Mesothelial cell of epicardium (in vitro differentiated cells): ENCODE measurements at places on chromosomes 4 and X.
A peak's percentile ranks its signal among the peaks of the same experiment; 100 is the strongest.

GRCh38 chrX:133786382-133786781, 199.0 kb downstream of the GPC3 start:
- H3K4me3 ChIP-seq, result no peak overlapping the region
- no peak for DNase-seq
- H3K27ac ChIP-seq, result peak overlapping the region; percentile 10
- no peaks in the 10 kb centered on the region for H3K27me3 ChIP-seq
- peaks cover 68% of the 10 kb centered on the region for H3K4me1 ChIP-seq
- H3K36me3 ChIP-seq, result peaks cover 3% of the 10 kb centered on the region

DNA sequence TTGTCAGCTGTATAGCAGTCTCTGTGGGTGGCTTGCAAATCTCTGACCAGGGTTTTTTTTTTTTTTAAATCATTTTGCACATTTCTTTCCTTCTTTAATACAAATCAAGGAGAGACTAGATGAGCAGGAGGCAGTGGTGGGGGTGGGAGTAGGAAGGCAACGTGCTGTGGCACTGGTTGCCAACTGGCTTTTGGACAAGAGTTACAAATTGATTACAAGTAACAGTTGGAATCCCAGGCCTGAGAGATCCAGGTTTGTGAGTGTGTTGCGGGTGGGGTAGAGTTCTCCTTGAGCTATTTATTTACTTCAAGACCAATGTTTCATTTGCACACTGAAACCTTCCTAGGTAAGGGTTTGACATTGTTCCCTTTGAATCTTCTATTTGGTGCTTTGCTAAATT, 325.3 kb downstream of the AFF2 start:
- no peaks in the 10 kb centered on the region for H3K27me3 ChIP-seq
- no peaks in the 10 kb centered on the region for H3K4me1 ChIP-seq
- H3K4me3 ChIP-seq, result no peak overlapping the region
- no peaks in the 10 kb centered on the region for H3K36me3 ChIP-seq
- H3K27ac ChIP-seq, result no peak overlapping the region
- no peak for DNase-seq

- H3K4me1 ChIP-seq, result no peaks in the 10 kb centered on the region
- no peak overlapping the region for H3K27ac ChIP-seq
- DNase-seq, result no peak
- no peak overlapping the region for H3K4me3 ChIP-seq
These were observed 15.1 kb downstream of the REELD1 start for GRCh38 chr4:146229406-146229805.

GRCh38 chrX:115906881-115907280, 263.7 kb upstream of the AGTR2 start:
- H3K27ac ChIP-seq, result no peak overlapping the region
- peaks cover 49% of the 10 kb centered on the region for H3K36me3 ChIP-seq
- H3K4me1 ChIP-seq, result no peaks in the 10 kb centered on the region
- no peaks in the 10 kb centered on the region for H3K27me3 ChIP-seq
- no peak overlapping the region for H3K4me3 ChIP-seq

DNA sequence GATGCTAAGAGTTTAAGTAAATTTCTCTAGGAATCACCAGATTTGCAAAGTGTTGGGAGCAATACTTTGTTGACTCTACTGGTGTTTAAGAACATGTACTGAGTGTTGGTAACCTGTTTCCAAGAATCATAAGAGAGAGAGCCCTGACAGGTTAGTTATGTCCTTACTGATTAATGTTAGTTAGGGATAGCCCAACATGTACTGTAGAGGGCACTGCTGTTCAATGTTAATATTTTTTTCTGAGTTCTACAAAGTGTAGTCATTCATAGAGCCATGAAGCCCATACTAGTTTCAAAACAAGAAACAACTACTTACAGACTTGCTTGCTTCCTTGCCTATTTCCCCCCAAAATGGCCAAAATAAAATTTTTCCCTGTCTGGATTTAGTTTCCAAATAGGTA, 11.9 kb downstream of the TMPRSS11D start:
- H3K36me3 ChIP-seq, result no peaks in the 10 kb centered on the region
- H3K4me3 ChIP-seq, result no peak overlapping the region
- DNase-seq, result no peak
- no peaks in the 10 kb centered on the region for H3K27me3 ChIP-seq
- H3K27ac ChIP-seq, result no peak overlapping the region

GRCh38 chr4:37631551-37631950, 54.6 kb downstream of the RELL1 start:
- DNase-seq, result no peak
- H3K4me1 ChIP-seq, result peaks cover 7% of the 10 kb centered on the region
- H3K27ac ChIP-seq, result no peak overlapping the region
- H3K36me3 ChIP-seq, result peaks cover 22% of the 10 kb centered on the region
- H3K4me3 ChIP-seq, result no peak overlapping the region
- H3K27me3 ChIP-seq, result no peaks in the 10 kb centered on the region

- H3K4me3 ChIP-seq, result no peak overlapping the region
- peaks cover 37% of the 10 kb centered on the region for H3K36me3 ChIP-seq
- peaks cover 34% of the 10 kb centered on the region for H3K4me1 ChIP-seq
- no peaks in the 10 kb centered on the region for H3K27me3 ChIP-seq
These were observed 202.0 kb downstream of the DCLK2 start for GRCh38 chr4:150280081-150280895.

GRCh38 chr4:185801471-185801870, 10.5 kb downstream of the SORBS2 start:
- DNase-seq, result no peak
- H3K4me3 ChIP-seq, result no peak overlapping the region
- H3K27me3 ChIP-seq, result peaks cover 3% of the 10 kb centered on the region
- H3K27ac ChIP-seq, result no peak overlapping the region
- H3K4me1 ChIP-seq, result peaks cover 46% of the 10 kb centered on the region

DNA sequence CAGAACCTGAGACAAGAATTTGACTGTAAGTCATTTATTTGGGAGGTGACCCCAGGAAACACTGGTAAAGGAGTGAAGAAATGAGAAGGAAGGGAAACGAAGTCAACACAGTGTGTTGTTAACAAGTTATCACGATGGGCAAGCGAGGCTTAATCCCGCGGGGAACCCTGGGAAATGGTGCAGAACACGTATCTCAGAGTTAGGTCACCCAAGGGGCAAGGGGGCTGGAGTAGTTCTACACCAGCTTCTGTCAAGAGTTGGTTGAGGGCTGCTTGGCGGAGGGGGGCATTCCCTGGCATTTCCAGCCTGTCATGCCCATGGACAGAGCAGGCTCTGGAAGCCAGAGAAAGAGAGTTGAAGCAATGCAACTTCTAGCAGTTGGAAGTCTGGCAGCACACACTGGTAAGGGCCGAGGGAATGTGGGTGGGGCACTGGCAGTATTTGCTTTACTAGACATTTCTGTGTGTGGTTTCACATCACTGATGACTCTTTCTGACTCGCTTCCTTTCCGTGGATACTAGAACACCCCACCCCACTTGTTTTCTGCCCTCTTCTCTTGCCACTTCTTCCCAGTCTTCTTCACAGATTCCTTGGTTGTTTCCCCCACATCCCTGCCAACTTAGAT, 52.2 kb upstream of the ADGRG2 start:
- no peaks in the 10 kb centered on the region for H3K36me3 ChIP-seq
- no peaks in the 10 kb centered on the region for H3K27me3 ChIP-seq
- H3K27ac ChIP-seq, result no peak overlapping the region
- no peak overlapping the region for H3K4me3 ChIP-seq

DNA sequence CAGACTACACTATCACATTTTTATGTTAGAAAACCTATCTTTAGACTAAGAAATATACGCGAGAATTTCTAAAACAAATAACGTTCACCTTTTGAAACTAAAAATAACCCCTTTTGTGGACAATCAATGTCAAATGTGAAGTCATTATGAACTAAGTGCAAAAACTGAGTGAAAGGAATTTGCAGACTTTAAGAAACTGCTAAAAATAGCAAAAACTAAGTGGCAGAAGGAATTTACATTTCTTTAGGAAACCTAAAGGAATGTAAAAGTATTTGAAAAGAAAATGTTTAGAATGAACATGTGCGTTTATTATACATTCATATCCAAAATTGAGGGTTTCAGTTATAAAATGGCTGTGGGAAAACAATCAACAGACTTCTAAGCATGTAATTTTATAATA, 58.3 kb downstream of the VEGFC start:
- no peaks in the 10 kb centered on the region for H3K36me3 ChIP-seq
- DNase-seq, result no peak
- H3K4me1 ChIP-seq, result peaks cover under 1% of the 10 kb centered on the region
- peaks cover 11% of the 10 kb centered on the region for H3K27me3 ChIP-seq
- no peak overlapping the region for H3K27ac ChIP-seq

DNA sequence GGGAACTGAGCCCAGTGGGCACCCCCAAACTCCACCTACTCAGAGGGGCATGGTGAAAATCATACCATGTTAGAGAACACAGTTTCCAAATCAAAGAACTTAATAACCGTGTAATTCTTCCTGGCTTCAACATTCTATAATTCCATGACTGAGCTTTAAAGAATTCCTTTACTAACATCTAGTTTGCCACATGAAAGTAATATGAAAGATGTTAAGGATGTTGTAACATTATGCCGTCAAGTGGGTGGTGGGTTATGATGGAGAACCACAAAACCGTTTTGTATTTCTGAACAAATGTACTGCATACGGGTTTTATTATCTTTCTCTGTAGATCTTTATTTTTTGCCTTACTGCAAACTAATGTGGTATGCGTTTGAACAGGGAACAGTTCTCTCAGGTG, 549.0 kb upstream of the MAGEB2 start:
- H3K4me3 ChIP-seq, result no peak overlapping the region
- H3K4me1 ChIP-seq, result peaks cover 12% of the 10 kb centered on the region
- no peaks in the 10 kb centered on the region for H3K36me3 ChIP-seq

GRCh38 chr4:41934514-41934900, 722 bp upstream of the TMEM33 start:
- DNase-seq, result no peak
- H3K4me3 ChIP-seq, result peak overlapping the region; percentile 99
- H3K36me3 ChIP-seq, result peaks cover 5% of the 10 kb centered on the region
- peaks cover 20% of the 10 kb centered on the region for H3K4me1 ChIP-seq
- peaks cover 32% of the 10 kb centered on the region for H3K27me3 ChIP-seq

DNA sequence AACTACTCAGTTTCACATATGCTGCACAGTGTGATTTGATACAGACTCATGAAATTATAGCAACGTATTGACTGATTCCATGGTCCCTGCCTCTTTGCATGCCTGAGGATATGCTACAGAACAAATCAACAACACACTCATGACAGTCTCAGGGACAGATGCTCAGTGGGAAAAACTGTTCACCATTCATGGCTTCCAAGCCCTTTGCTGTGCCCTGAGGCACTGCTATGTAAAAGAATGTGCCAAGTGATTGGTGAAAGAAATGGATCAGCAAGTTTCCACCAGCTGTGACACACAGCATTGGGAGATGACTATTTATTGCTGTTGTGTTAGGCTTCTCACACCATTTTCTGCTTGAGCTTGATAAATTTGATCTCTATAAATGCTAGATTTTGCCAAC, 825.6 kb upstream of the INTU start:
- H3K4me1 ChIP-seq, result peaks cover 11% of the 10 kb centered on the region
- H3K27me3 ChIP-seq, result no peaks in the 10 kb centered on the region
- no peak for DNase-seq
- no peak overlapping the region for H3K27ac ChIP-seq

DNA sequence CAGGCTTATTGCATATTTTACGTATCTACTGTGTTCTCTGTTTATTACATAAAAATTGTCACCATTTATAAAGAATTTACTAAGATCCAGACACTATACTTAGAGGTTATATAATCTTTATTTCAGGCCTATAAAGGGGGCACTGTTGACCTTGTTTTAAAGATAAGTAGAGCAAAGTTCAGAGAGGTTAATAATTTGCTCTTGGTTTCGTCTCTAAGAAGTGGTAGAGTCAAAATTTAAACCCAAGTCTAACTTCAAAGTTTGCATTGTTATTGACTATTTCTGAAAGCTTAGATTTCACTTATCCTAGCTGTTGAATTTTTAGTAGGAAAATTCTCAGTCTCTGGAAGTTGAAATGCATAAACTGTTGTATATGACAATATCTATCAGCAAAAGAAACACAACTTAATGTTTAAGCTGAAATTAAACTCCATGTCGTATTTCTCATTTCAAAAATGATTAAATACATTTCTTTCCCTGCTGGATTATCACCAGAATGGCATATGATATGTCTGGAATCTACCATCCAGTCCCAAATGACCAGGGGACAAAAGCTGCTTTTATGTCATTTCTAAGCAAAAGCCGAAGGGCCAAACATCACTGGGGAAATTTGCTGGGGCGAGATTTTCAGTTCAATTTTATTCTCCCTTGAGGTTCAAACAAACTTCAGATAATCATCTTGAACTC, 138.4 kb downstream of the SLC7A11 start:
- no peak overlapping the region for H3K27ac ChIP-seq
- H3K36me3 ChIP-seq, result peaks cover 3% of the 10 kb centered on the region
- no peaks in the 10 kb centered on the region for H3K27me3 ChIP-seq
- peaks cover 6% of the 10 kb centered on the region for H3K4me1 ChIP-seq
- no peak for DNase-seq
- no peak overlapping the region for H3K4me3 ChIP-seq

GRCh38 chr4:73914071-73914470, 44.9 kb downstream of the CXCL1 start:
- H3K4me1 ChIP-seq, result peaks cover 2% of the 10 kb centered on the region
- no peaks in the 10 kb centered on the region for H3K36me3 ChIP-seq
- H3K27ac ChIP-seq, result no peak overlapping the region
- H3K27me3 ChIP-seq, result peaks cover 2% of the 10 kb centered on the region

- no peaks in the 10 kb centered on the region for H3K36me3 ChIP-seq
- no peaks in the 10 kb centered on the region for H3K27me3 ChIP-seq
- no peak overlapping the region for H3K4me3 ChIP-seq
- H3K27ac ChIP-seq, result no peak overlapping the region
These were observed 5.8 kb upstream of the CLNK start for GRCh38 chr4:10690185-10690907.

- no peaks in the 10 kb centered on the region for H3K36me3 ChIP-seq
- peaks cover 11% of the 10 kb centered on the region for H3K4me1 ChIP-seq
- no peaks in the 10 kb centered on the region for H3K27me3 ChIP-seq
- no peak overlapping the region for H3K4me3 ChIP-seq
- DNase-seq, result no peak
These were observed 60.1 kb downstream of the PRDM5 start for GRCh38 chr4:120862432-120862831.

GRCh38 chr4:64271601-64272081, 137.6 kb downstream of the TECRL start:
- no peaks in the 10 kb centered on the region for H3K36me3 ChIP-seq
- H3K4me3 ChIP-seq, result no peak overlapping the region
- no peaks in the 10 kb centered on the region for H3K27me3 ChIP-seq

DNA sequence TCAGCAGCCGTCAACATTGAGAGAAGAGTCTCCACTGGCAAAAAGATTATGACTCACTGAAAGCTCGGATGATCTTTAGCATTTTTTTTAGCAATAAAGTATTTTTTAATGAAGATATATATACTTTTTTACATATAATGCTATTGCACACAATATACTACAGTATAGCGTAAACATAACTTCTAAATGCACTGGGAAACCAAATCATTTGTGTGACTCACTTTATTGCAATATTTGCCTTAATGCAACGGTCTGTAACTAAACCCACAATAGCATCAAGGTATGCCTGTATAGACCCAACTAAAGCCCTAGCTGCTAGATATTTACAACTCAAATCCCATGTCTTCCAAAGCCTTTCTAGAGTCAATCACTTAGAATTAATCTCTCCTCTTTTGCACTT, 52.3 kb upstream of the EDNRA start:
- H3K4me1 ChIP-seq, result peaks cover 8% of the 10 kb centered on the region
- DNase-seq, result no peak
- no peak overlapping the region for H3K27ac ChIP-seq
- peaks cover 8% of the 10 kb centered on the region for H3K36me3 ChIP-seq
